ENCODE measurements at places on chromosomes 3 and 15. TPM values are rescaled to one million over a fixed set of nuclear protein-coding genes. Genes with fewer than 3 reads are reported as not detected.

- H3K4me1 ChIP-seq = peaks cover 10% of the 10 kb centered on the region
- H3K27me3 ChIP-seq = no peaks in the 10 kb centered on the region
- peaks cover 48% of the 10 kb centered on the region for H3K36me3 ChIP-seq
- no peak for DNase-seq
- H3K27ac ChIP-seq = no peak overlapping the region
- H3K4me3 ChIP-seq = no peak overlapping the region
These were observed 11.2 kb downstream of the CCNB2 start for GRCh38 chr15:59116141-59116540.

DNA sequence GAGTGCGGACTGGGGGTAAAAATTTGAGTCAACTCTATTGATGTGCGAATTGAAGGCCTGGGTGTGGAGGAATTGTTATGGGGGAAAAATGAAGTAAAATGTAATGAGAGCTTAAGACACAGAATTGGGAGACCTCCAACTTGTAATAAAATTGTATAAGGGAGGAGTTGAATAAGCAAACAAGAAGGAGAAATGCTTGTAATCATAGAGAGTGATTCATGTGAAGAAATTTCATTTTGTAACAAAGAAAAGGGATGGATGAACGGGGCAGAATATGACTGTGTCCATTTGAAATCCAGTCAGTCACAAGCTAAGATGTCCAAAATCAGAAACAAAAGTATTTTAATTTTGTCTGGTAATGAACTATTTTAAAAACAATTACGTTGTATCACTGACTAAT, 552.3 kb downstream of the NAALADL2 start:
- H3K27me3 ChIP-seq = no peaks in the 10 kb centered on the region
- no peaks in the 10 kb centered on the region for H3K36me3 ChIP-seq
- H3K4me3 ChIP-seq = no peak overlapping the region
- no peak for DNase-seq
- H3K4me1 ChIP-seq = no peaks in the 10 kb centered on the region

DNA sequence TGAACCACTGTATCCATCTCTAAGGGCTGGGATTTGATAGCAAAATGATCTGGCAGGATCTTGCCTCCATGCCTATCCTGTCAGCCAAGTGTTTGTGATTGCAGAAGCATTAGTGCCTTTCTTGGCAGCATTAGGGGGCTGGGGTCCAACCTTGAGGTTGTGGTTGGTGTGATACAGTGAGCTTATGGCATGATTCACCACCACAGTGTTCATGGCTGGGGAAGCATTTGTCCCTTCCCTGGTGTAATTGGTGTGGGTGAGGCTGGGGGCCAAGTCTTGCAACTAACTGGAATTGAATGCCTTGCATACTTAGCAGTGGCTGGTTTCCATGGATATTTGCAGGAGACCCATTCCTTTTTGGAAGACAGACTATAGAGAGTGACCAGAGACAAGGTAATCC, 271.0 kb upstream of the TBL1XR1 start:
- no peak overlapping the region for H3K27ac ChIP-seq
- H3K27me3 ChIP-seq = no peaks in the 10 kb centered on the region
- no peak for DNase-seq
- no peaks in the 10 kb centered on the region for H3K4me1 ChIP-seq
- no peak overlapping the region for H3K4me3 ChIP-seq

GRCh38 chr15:42154212-42154941, 2.1 kb downstream of the PLA2G4F start:
- no peaks in the 10 kb centered on the region for H3K4me1 ChIP-seq
- H3K4me3 ChIP-seq = no peak overlapping the region
- no peak overlapping the region for H3K27ac ChIP-seq
- no peaks in the 10 kb centered on the region for H3K27me3 ChIP-seq
- H3K36me3 ChIP-seq = peaks cover 2% of the 10 kb centered on the region

DNA sequence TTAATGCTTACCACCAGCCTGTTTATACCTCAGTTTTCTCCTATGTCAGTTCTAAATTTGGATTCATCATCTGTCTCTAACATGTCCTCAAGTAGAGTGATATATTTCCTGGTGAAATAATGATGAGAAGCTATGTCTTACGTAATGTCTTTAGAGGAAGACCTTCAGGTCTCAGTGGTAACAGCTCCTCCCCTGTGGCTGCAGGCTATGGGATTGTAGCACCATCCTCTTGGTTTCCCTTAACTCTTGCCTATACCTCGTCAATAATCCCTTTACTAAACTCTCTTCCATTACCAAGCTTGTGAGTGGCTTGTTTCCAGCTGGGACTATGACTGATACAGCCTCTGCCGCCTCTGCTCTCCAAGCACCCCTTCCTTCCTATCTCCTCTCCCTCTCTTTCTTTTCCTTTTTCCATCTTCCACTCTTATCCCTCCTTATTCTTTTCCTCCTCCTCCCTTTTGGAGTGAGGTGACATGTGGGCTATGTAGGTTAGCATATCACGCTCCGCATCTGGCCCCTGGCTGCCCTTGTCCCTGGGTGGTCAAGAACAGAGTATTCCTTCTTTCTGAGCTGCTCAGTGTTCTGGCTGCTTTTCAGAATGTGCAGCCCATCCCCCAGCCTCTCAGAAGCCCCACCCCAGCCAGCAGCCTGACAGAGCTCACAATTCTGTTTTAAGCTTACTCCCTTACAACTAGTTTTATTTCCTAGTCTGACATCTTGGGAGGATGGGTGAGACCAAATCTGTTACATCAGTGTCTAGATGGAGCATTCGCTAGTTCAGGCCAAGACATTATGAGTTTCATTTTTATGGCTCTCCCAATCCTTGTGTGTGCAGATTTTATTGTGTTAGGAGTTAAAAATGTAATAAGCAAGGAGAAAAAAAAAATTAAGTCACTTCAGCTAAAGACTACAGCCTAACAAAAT, 75.0 kb upstream of the RNU6-1 start:
- no peak overlapping the region for H3K27ac ChIP-seq
- H3K4me1 ChIP-seq = no peaks in the 10 kb centered on the region
- H3K4me3 ChIP-seq = no peak overlapping the region
- DNase-seq = no peak
- no peaks in the 10 kb centered on the region for H3K36me3 ChIP-seq

GRCh38 chr3:4804161-4805058, 174.8 kb upstream of the BHLHE40 start:
- H3K4me3 ChIP-seq = no peak overlapping the region
- H3K27ac ChIP-seq = peak overlapping the region; percentile 76
- DNase-seq = no peak
- H3K4me1 ChIP-seq = peaks cover 59% of the 10 kb centered on the region
- peaks cover 81% of the 10 kb centered on the region for H3K36me3 ChIP-seq

DNA sequence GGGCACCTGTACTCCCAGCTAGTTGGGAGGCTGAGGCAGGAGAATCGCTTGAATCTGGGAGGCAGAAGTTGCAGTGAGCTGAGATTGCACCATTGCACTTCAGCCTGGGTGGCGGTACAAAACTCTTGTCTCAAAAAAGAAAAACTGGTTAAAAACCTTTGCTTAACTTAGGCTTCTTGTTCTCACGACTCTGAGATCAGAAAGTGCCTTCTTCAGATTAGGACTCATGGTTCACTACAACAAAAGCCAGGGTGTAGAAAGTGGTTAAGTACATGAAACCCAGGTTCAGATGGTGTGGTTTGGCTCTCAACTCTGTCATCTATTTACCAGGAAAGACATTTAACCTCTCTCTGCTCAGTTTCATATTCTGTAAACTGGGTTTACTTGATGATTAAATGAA, 168.4 kb downstream of the TUSC7 start:
- no peak overlapping the region for H3K4me3 ChIP-seq
- no peak for DNase-seq
- H3K27ac ChIP-seq = no peak overlapping the region
- no peaks in the 10 kb centered on the region for H3K27me3 ChIP-seq

The SH2D7 gene
- not detected for total RNA-seq

The GOLGA6L7 gene
- total RNA-seq = not detected

All from activated T-helper 1 cell treated with anti-CD3 and anti-CD28 coated beads, Interleukin-12 subunit alpha, Interleukin-12 subunit beta, Interleukin-2, Interleukin-4 antibody, amounts not matched to agents 30 ng/mL and 10 ng/mL and 1 ng/mL, durations not matched to agents 14 hours and 24 hours and 36 hours (primary cell).